BE2C (cell line): ENCODE measurements at places on chromosomes 13 and 19.
A peak's percentile ranks its signal among the peaks of the same experiment; 100 is the strongest.

- DNase-seq: no peak
Observed at GRCh38 chr19:4596033-4596904, 36.8 kb upstream of the SEMA6B start.

- no peak for DNase-seq
Observed at GRCh38 chr19:39083599-39083982, 577 bp upstream of the ACP7 start.

GRCh38 chr19:5877882-5878281, 7.5 kb upstream of the FUT5 start:
- no peak for DNase-seq

GRCh38 chr19:934865-935479, 9.1 kb downstream of the ARID3A start:
- DNase-seq: peak; percentile 82

DNA sequence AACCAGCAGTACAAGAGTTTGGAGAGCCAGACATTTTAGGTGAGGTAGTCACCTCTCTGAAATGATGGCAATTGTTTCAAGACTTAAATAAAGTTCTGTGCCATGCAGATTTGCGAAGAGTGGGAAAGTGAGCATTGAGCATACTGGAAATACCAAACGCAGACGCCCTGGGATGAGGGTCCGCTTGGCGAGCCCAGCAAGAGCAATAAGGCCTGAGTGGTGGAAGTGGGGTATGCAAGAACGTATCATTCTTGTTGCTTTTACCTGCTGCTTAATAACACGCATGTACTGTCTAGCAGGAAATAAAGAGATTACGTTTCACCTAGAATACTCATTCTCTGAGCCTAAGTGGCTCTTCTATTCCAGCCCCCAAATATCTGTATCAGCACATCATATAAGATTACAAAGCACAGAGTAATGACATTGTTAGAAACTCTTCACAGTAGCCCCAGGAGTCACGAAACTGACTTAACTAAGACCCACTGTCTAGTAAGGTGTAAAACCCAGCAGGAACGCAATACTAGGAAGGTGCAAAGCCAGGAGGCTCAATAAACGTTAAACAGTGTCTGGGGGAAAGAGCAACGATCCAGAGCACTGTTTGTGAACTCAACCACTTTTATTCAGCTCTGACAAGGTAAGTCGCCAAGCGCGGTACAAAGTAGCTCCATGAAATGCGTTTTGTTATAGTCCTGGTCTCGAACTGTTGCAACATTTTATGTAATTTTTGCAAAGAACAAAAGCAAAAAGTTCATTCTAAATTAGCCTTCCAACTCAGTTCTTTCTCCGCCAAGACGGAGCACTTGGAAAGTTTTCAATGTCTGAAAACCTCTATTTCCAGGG, 1.2 kb downstream of the RCBTB2 start:
- DNase-seq: no peak

- DNase-seq: no peak
Observed at GRCh38 chr19:15634105-15634504, 6.6 kb upstream of the CYP4F3 start.

GRCh38 chr13:31110169-31110568, 51.5 kb downstream of the HSPH1 start:
- DNase-seq: no peak

- no peak for DNase-seq
Observed at GRCh38 chr13:31540281-31540680, 199.0 kb upstream of the RXFP2 start.

DNA sequence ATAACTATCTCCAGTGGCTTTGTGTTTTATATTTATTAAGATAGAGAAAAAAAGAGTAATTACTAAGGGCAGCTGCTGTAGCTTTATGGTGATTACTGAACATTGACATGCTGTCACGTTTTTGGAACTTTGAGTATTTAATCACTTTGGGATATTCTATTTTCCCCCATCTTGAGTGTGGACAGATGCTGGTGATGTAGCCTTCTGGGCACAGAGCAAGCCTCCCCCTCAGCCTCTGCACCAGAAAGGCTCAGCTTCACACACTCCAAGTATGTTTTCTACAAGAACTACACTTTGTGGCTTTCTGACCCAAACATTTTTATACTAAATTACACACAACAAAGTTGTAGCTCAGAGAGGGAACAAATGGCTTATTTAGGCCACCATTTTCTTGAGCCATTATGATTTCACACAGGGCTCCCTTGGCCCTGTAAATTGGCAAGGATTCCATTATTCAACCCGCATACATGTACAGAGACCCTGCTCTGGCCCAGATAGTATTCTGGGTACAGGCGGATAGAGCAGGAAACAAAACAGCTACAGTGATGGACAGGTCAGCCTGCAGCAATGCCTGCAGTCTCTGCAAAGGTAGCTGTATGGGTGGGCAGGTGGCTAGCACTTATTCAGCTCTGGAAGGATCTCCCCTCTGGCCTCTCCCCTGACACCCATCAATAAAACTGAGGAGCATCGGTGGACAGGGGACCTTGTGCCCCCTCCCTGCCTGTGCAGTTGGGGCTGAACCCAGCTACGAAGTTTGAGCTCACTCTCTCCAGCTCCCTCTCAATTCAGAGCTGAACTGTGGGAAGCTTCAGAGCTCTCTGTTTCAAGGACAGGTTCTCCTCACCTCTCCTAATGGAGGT, 1.3 kb downstream of the ALOX5AP start:
- DNase-seq: no peak

DNA sequence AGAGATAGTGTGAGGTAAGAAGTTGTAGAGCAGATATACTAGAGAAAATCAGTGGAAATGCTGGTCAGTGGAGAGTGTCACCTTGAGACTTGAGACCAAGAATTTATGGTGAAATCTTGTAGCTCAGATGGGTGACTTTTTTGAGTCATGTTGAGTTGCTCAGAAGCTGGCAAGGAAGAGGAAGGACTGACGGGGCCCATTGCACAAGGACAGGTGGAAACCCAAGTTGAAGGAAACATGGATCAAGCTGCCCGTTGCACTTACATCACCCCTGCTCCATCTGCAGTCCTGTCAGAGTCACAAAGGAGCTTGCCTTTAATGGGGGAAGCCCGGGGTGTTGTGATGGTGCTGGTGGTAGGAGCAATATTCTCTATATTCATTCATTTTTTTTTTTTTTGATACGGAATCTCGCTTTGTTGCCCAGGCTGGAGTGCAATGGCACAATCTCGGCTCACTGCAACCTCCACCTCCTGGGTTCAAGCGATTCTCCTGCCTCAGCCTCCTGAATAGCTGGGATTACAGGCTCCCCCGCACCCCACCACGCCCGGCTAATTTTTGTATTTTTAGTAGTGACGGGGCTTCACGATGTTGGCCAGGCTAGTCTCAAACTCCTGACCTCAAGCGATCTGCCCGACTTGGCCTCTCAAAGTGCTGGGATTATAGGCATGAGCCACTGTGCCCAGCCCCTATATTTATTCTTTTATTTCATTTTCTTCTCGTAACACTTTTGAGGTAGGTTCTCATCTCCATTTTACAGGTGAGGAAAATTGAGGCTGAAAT, 27.4 kb downstream of the UBAC2 start:
- DNase-seq: no peak

GRCh38 chr19:3365093-3365835, 1.1 kb upstream of the NFIC start:
- DNase-seq: peak; percentile 70

GRCh38 chr13:55652657-55653056, 1488.1 kb upstream of the PRR20A start:
- DNase-seq: no peak

DNA sequence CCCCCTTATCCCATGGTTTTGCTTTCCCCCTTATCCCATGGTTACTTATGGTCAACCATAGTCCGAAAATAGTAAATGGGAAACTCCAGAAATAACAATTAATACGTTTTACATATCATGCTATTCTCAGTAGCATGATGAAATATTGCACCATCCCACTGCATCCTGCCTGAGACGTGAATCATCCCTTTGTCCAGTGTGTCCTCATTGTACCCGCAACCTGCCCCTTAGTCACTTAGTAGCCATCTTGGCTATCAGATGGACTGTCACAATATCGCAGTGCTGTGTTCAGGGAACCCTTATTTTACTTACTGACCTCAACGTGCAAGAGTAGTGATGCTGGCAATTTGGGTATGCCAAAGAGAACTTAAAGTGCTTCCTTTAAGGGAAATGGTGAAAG, 10.5 kb upstream of the NBEA start:
- DNase-seq: no peak

DNA sequence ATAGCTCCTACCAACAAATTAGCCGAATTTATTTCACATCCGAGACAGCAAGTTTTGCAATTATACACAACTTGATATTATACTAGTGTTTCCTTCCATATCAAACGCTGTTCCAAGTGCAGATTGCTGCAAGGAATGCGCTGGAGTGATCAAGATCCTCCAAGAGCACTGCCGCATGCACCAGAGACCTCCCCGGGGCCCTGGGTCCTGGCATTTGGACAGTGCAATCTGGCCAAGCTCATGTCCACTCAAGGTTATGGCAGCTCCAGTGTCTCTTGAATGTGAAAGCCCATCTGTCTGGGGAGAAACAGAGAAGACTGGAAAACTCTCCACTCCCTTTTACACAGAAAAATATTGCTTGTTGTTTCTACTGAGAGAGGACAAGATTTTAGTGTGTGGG, 111.9 kb downstream of the HSPH1 start:
- DNase-seq: no peak

- no peak for DNase-seq
Observed at GRCh38 chr19:49807058-49807903, 5.8 kb downstream of the FUZ start.

GRCh38 chr19:4173479-4174212, 8.7 kb downstream of the SIRT6 start:
- no peak for DNase-seq

GRCh38 chr19:18002347-18002850, 5.6 kb upstream of the ARRDC2 start:
- DNase-seq: no peak

- DNase-seq: no peak
Observed at GRCh38 chr13:65601855-65602254, 1628.3 kb downstream of the PCDH9 start.

- DNase-seq: no peak
Observed at GRCh38 chr13:52161181-52161646, 1.8 kb upstream of the NEK3 start.

- DNase-seq: no peak
Observed at GRCh38 chr13:79318664-79319063, 87.4 kb downstream of the RBM26 start.

- DNase-seq: no peak
Observed at GRCh38 chr19:41945135-41945766, 13.9 kb downstream of the RABAC1 start.

DNA sequence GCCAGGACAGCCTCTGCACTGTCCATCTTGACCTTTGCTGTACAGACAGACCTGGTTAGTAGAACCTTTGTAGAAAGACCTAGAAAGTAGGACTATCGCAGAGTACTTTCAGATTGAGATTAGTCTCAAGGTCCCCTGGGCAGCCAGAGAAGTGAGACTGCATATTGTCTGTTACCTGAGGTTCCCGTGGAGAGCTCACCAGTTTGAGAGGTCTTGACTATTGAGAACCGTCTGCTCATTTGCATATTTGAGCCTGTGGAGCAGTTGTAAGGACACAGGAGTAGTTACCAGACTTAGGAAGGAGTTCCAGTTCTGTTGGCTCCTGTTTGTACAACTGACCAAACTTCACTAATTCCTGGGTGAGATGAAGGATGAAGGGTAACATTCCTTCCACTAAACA, 66.2 kb downstream of the SPATA13 start:
- no peak for DNase-seq
